ENCODE measurements at places on chromosomes 11 and 22.

DNA sequence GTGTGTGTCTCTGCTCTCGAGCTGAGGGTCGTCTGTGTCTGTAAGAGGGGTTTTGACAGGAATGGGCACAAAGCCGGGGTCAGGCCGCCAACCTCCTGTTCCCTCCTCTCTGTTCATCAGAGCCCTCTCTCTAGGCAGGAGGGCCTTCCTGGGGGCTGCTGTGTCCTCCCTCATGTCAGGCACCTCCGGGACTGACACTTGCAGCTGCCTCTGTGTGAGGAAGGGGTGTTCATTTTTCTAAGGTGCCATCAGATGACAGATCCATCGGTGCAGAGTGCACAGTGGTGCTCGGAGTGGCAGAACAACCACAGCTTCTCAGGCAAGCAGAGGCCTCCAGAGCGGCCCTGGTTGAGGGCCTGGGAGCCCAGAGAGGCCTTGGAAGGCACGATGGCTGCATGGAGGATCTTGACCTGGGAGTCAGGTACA is 265.4 kb upstream of the B3GAT1 start:
- DNase-seq, result no peak

GRCh38 chr11:46951864-46952263 is 15.3 kb downstream of the CSTPP1 start:
- no peak for DNase-seq

GRCh38 chr11:111845276-111846028 is 25.9 kb downstream of the ALG9 start:
- no peak for DNase-seq

GRCh38 chr22:19991645-19992451 is 24.8 kb downstream of the ARVCF start:
- no peak for DNase-seq

DNA sequence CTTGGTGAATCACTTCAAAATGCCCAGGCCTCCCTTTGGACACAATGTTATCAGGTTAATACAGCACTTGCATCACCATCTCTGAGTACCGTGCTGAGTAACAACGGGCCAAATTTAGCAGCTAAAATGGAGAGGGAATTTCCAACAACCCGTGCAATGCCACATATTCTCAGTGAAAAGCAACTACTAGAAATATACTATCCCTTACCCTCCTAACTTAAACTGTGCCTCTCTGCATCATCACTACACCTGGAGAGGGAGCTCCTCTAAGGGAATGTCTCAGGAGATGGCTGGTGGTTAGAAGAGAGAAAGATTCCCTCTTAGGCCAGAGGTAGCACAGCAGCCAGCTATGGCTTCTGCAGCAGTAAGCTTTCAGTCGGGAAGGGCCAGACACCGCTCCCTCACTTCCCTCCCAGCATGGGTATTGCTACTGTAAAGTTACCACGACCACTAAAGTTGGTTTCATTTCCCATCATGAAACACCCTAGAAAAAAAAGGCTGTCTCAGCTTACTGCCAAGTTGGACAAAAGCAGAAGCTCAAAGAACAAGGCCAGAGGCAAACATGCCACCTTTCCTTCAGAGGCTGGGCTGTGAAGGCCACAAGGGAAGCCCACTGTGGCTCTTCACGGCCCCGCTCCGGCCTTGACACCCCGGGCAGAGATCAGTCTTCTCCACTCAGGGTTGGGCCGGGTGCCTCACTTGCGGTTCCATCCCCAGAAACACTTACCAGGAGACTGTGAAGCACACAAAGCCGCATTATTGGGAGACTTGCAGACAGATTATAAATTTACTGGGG is 3.9 kb downstream of the MAML2 start:
- DNase-seq, result no peak

DNA sequence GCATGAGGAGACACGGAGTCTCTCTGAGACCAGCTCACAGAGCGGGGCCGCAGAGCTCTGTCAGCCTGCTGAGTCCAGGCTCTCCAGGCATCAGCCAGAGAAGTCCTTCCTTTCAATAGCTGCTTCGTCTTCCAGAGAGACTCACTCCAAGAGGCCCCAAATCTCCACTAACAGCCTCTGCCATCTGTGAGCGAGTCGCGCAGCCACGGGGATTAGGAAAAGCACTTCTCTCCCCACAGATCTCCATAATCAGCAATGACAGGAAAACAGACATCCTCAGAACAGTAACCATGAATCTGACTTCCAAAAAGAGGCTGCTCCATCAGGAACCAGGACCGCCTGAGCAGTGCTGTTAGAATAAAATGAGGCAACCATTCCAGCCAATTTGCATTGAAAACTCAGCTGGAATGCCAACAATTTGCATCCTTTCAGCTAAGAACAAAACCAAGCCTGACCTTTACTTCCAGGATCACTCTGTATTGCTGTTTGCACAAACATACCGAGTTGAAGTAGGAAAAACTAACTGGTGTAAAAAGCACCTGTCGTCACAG is 65.4 kb downstream of the SMCO4 start:
- DNase-seq, result no peak

GRCh38 chr11:91160661-91161060 is 937.8 kb upstream of the CHORDC1 start:
- DNase-seq, result no peak

DNA sequence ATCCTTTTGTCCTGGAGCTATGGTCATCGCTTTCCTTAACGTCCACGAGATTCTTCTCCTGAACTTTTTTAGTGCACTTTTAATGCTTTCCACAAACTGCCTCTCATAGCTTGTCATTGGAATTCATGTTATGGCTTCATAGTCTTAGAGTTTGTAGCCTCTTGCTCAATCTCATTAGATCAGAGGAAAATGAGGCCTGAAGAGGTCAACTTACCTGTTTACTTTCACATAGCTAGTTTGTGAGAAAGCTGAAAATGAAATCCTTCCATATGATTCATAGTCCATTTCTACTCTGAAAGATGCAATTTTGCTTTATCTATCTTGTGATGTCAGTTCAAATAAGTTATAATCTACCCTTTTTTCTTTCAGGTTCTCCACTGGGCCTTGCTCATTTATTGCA is 1747.2 kb upstream of the RAG2 start:
- no peak for DNase-seq

DNA sequence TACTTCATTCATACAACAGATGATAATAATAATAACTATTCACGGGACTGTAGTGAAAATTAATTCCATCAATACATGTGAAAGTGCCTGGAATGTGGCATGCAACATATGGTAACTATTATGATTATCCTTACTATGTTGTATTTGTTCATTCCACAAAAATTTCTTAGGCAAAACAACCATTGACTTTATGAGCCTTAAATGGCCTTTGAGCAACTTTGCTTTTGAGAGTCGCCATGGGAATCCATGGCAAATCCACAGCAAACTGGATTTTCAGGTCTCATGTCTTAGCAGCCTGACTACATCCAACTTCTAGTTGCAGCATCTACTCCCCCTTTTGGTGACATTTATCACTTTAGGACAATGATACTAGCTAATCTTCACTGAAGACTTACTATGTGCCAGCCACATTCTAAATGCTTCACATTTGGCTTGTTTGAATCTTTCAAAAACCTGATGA is 56.8 kb downstream of the SLC1A2 start:
- DNase-seq, result no peak

- no peak for DNase-seq
Measured at GRCh38 chr11:8056810-8057463, 24.1 kb upstream of the TUB start.

GRCh38 chr22:18111759-18112330 is 1.2 kb downstream of the TUBA8 start:
- DNase-seq, result no peak

DNA sequence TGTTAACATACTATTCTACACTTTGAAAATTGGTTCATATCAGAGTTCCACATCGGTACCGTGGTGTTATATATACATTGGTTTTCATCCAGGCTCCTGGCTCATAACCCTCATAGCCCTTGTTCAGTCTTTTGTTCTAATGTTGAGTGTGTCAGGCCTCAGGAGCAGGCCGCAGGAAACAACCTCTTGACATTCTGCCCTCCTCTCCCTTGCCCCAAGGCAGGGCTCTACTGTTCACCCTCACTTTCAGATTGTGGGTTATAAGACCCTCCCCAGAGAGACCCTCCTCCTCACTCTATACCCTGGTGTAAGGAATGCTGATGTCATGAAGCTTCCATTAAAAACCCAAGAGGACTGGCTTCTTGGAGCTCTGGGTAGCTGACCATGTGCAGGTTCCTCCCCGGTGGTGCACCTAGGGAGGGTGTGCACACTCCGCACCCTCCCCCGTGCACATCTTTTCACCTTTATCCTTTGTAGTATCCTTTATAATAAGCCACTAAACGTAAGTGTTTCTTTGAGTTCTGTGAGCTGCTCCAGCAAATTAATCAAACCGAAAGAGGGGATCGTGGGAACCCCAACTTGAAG is 12.1 kb downstream of the SSH3 start:
- peak; percentile 2 for DNase-seq

GRCh38 chr11:131474947-131475346 is 104.5 kb downstream of the NTM start:
- DNase-seq, result no peak

DNA sequence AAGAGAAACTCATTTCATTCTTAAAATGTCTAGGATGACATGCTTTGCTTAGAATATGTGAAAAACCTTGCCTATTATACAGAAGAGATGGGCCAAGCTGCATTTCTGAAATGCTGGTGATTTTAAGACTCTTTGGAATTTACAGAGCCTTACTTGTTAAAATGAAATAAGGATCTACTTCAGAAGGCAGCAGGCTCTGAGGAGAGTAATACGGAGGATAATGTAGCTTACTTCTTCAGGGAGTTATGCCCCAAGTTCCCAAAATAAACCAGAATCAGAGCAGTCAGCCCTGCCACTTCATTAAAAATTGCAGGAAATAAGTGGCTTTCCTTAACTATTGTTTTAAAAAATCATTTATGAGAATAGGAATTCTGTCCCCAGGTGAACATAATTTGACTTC is 1000.3 kb upstream of the RAG2 start:
- no peak for DNase-seq

GRCh38 chr11:119147604-119148333 is 1.1 kb upstream of the ABCG4 start:
- DNase-seq, result no peak

GRCh38 chr11:19728436-19728835 is 15.8 kb downstream of the NAV2 start:
- DNase-seq, result no peak

DNA sequence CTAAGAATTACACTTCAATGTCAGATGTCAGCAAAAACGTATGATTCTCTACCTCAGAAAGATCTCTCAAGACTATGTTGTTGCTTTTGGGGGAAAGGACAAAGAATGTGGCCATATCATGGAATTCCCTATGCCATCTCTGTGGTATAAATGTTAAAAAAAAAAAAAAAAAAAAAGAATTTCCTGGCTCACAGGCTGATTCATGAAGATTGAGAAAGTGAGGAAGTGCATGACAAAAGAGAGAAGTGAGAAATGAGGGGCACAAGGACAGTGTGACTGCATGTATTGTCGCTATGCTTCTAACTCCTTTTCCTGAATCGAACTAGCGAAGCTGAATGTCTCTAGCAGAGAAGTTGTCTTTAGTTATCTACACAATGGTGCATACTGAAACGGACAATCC is 80.6 kb upstream of the CARD18 start:
- no peak for DNase-seq

DNA sequence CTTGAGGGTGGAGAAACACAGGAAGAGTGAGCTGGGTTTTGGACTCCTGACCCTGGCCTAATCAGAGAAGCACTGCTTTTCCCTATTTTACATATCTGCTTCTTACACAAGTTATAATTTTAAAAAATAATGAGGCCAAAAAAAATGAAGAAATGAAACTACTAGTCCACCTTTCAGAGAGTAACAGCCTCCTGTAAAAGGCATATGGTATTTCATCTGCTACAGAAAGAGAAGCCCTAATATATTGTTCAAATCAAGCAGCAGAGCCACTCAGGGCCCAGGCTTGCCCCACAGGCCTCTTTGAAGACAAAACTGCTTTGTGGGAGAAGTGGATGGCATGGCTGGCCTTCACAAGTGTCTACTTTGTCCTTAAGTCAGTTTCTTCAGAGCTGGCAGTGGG is 10.0 kb downstream of the DIXDC1 start:
- no peak for DNase-seq

DNA sequence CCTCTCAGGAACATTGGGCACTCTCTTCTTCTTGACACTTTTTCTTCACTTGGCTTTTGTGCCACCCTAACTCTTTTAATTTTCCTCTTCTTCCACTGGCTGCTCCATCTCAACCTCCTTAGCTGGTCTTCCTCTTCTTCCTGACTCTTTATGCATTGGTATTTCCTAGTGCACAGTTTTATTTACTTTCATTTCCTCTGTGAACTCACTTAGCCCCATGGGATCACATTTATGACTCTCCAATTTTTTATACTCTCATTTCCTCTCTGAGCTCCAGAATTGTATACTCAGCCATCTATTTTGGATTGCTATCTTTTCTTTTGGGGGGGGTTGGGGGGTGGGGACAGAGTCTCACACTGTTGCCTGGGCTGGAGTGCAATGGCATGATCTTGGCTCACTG is 38.5 kb upstream of the LARGE1 start:
- no peak for DNase-seq

DNA sequence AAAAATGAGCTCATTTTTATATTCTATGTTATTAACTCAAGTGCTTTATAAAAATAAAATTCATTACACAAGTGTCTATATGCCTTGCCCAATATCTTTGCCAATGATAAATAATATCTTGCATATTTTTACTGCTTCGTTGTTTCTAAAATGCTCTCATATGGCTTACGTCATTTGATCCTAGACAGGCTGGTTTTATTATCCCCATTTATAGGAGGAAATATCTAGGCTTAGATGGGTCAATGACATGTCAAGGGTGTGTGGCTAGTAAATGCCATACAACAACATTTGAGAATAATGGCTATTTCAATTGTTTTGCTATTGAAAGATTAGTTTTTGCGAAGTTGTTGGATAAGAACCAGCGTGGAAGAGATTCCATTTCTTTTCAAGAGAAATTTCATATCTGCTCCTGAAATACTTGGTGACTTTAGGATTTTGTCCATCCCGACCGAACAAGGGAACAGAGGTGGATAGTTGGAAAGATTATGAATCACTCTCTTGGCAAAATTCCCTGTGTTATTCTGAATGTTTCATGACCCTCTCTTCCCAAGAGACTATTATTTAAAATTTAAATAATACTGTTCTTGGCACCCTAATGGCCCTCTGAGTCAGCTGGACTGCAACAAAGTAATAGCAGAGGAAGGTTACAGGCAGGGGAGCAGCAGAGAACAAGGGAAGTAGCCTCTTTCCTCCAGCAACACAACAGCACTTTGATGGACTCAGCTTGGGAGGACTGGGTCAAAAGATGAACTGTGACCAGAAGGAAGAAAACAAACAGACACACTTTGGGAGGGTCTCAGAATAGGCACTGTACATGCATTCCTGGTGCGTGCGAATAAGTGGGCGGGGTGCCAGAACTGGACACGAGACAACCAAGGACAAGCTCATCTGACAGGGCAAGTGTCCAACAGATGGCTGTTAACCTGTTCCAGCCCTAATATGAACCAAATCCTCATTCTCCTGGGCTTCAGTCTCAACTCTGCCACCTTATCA is 94.5 kb downstream of the ME3 start:
- no peak for DNase-seq

All from HEK293T (cell line).